ENCODE measurements at places on chromosomes 7 and 10.

- no peak for DNase-seq
Observed at GRCh38 chr7:71615017-71615416, 483.1 kb downstream of the GALNT17 start.

GRCh38 chr10:45425621-45426563, 51.9 kb downstream of the ALOX5 start:
- no peak for DNase-seq

GRCh38 chr10:1058017-1058416, 1.8 kb downstream of the WDR37 start:
- no peak for DNase-seq

- no peak for DNase-seq
Observed at GRCh38 chr10:78176320-78177317, 143.0 kb downstream of the RPS24 start.

DNA sequence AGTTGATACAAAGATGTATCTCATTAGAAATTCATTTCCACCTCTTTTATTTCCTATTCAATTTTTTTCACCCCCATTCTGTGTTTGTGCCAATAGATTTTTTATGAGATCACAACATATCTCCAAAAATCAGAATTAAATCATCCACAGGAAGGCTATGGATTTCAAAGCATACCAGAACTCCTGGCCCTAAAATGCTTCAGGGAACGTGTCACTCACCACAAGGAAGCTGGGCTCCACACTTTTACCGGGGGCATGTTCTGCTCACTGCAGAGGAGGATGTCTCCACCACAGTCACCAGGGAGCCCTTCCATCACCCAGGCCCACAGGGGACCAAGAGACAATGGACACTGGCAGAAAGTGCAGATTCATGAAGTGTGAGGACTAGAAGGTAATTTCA, 456.8 kb downstream of the KCNMA1 start:
- no peak for DNase-seq

DNA sequence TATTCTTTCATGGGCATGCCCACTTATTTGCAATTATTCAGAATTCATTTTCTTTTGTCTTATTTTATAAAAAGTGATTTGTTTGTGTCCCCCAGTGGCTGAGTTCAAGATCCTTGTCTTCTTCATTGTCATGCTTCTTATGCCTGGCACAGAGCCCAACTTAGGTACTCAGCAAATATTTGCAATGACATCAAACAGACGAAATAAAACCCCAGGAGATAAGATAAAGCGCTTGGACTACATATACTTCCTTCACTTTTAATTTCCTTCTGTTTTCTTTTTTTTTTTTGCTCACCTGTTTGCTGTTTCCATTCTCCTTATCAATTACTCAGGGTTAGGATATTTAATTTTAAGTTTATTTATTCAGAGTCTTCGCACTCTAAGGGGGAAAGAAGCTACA, 225.0 kb downstream of the SDHAF3 start:
- no peak for DNase-seq

GRCh38 chr7:157464971-157465886, 128.4 kb downstream of the DNAJB6 start:
- DNase-seq = no peak

DNA sequence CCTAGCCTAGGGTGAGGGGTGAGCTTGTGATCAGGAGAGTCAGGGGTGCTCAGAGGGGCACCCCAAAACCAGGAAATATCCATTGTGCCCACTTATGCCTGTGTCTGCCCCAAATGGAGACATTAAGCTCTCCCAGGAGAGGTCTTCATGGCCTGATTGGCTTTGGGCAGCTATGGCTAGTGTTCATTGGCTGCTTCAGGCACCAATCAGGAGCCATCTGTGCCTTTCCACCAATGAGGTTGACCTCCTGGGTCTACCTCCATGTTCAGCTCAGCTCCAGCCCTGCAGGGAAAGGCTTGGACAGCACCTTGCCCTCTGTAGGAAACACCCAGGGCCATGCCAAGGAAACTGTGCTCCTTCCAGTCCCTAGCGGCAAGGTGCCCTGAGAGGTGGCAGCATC, 23.9 kb upstream of the HSPB1 start:
- DNase-seq = no peak

GRCh38 chr7:6294839-6295238, 22.4 kb upstream of the CYTH3 start:
- no peak for DNase-seq

DNA sequence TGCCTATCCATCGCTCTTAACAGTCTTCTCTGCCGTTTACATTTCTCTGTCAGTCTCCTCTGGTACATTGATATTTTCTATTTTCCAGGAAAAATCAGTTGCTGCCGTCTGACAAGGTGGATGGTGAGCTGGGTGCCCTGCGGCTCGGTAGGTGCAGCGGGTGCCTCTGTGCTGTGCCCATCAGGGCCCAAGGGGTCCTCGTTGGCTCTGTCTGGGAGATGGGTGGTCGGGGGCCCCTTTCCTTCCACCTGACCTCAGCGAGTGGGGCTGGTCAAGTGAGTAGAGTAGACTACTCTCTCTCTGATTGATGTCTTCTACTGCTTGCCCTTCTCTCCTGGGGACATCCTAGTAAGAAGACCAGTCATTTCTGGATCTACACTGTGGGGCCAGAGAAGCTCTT, 57.4 kb downstream of the MINDY4 start:
- DNase-seq = no peak

DNA sequence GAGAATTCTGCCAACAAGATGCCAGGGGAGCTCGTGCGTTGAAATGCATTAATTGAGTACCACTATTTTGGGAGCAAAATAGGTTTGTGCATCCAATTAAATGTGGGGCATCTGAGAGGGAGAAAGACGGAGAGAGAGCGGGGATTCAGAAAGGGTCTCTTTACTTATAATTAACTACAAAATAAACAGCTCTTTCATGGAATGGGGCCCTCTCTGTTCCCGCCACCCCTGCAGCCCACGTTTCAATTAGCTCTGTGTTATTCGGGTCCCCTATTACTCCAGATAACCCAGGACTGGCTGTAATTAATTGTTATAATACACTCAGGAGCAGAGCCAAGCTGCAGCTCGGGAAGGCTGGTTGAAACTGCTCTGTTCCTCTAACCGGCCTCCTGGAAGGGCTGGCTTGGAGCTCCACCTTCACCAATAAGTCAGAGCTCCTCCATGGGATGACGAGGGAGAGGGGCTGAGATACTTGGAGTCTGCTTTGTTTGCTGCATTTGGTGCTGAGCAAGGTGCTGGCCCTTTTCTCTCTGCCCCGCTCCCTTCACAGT, 67.8 kb downstream of the CARD11 start:
- DNase-seq = no peak

Data from hindlimb muscle (tissue), 1 donor.